ENCODE measurements at places on chromosomes 11 and 22.

- DNase-seq, result no peak
Observed at GRCh38 chr11:125264100-125265022, 99.8 kb downstream of the PKNOX2 start.

GRCh38 chr11:83002053-83002452, 69.6 kb downstream of the RAB30 start:
- no peak for DNase-seq

DNA sequence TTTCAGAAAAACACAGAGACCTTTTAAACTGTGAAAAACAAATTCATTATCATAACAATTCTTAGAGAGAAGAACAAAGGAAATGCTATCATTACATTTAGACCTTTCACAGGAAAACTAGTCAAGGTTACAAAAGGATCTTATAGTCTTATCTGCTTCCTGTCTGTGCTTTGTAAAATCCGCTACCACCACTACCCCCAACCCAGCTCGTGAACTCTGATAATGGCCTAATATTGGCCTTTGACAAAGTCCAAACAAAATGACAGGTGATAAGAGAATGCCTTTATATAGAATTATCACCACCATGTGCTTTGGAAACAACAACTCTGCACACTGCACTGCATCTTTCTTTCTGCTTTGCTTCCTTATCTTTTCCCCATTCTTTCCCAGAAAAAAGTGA, 272.5 kb downstream of the SBF2 start:
- DNase-seq, result no peak

DNA sequence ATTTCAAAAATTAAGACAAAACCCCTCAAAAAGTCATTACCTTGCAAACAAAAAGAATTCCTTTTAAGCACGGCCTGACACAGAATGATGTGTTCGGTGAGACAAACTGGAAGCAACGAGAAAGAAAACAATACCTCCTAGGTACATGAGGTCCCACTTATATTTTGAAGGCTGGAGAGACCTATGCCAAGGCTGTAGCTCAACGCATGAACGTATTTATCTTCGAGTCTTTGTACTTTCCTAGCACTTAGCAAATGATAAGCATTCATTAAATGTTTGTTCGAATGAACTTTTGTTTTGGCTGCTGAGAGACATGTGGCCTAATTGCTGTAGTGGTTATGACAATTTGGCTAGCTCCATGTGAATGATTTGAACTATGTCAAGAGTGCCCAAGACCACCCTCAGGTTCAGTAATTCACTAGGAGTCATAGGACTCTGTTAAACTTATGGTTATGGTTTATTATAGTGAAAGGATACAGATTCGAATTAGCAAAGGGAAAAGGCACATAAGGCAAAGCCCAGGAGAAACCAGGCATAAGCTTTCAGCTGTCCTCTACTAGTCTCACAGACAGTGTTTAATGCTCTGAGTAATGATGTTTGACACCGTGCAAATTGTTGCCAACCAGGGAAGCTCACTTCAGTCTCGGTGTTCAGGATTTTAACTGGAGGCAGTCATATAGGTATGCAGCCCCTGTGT, 26.0 kb upstream of the HORMAD2 start:
- DNase-seq, result no peak
